ENCODE measurements at places on chromosomes 2 and 18. TPM values are rescaled to one million over a fixed set of nuclear protein-coding genes. Genes with fewer than 3 reads are reported as not detected.

AOX1 gene
- total RNA-seq = 0.32 TPM

NT5C1B gene
- not detected for total RNA-seq

SLC5A7 gene
- not detected for total RNA-seq

TSPYL6 gene
- not detected for total RNA-seq

Measured in T-helper 1 cell treated with Interleukin-12 subunit alpha and Interleukin-12 subunit beta and Interleukin-4 antibody, amounts not matched to agents 30 ng/mL and 1 ng/mL, for 36 hours (primary cell).